ENCODE measurements at places on chromosomes 3 and 15.

- no peak for DNase-seq
Observed at GRCh38 chr15:25967116-25967515, 104.0 kb upstream of the ATP10A start.

GRCh38 chr3:141039589-141039988 is 11.6 kb upstream of the SPSB4 start:
- no peak for DNase-seq

DNA sequence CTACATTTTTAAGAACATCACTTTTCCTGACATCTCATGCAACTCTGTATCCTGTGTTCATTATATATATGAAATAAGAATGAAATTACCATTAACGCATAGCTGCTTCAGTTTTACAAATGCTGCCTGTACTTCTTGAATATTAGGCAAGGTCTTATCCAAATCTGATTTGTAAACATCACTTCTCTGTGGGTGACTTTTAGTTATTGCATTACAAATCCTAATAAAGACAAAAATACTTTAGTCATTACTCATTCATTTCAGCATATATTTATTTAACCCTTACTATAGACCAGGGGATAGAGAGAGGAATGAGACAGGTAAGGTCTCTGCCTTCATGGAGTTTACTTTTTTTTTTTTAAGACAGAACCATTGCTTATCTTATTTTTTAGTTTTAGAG is 36.8 kb downstream of the MTMR10 start:
- DNase-seq: peak; percentile 22

- no peak for DNase-seq
Observed at GRCh38 chr3:43629257-43629656, 7.4 kb upstream of the ANO10 start.

DNA sequence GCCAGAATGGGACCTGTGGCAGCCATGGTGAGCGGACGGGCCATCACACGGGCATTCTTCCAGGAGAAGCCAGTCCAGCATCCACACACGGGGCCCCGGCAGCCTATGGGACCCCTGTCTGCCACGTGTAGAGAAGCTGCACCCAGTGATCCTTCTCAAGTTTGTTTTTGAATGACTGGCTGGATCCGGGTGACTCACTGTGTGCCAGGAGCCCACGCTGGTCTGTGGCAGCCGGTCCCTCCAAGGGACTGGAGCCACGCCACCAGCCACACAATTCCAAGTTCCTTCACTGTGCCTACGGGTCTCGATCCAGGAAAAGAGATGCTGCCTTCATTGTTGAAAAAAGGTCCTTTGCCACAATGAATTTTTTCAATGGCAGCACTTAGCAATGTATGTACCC is 58.1 kb downstream of the ATP10A start:
- DNase-seq: no peak

DNA sequence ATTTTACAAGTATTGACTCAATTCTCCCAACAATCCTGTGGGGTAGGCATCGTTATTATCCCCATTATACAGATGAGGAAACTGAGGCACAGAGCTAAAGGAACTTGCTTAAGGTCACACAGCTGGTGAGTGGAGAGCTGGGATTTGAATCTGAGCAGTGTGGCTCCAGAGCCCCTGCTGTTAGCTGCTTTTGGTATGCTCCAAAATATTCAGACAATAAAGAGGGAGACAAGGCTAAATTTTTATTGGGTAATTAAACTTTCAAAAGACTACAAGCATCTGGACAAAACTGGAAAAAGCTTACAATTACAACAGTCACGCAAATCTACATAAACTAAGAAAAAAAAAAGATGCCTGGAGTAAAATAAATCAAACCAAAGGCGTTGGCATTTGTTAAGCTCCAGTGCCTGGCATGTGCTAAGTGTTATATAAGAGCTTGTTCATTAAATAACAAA is 27.7 kb downstream of the CCDC13 start:
- DNase-seq: no peak

DNA sequence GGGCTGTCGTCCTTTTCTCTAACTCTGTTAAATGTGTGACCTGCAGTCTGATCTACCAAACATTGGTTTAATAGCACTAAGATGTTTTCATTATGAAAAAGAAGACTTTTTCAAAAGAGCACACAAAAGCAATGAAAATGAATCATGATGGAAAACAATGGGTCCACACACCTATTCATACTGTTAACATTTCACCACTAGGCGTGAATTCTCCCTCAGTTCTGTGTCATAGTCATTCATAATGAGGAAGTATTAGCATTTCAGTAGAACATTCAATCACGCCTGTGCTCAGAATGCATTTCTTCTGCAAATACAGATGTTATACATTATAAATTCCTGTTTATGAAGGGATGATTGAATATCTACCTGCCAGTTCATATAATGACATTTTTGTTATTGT is 35.9 kb downstream of the EIF4E3 start:
- DNase-seq: no peak

- no peak for DNase-seq
Observed at GRCh38 chr3:169871129-169871886, 1.6 kb upstream of the LRRC31 start.

GRCh38 chr15:90718232-90718631 is 1.1 kb downstream of the BLM start:
- DNase-seq: no peak

GRCh38 chr3:32743934-32744333 is 58.9 kb downstream of the CNOT10 start:
- peak; percentile 66 for DNase-seq

DNA sequence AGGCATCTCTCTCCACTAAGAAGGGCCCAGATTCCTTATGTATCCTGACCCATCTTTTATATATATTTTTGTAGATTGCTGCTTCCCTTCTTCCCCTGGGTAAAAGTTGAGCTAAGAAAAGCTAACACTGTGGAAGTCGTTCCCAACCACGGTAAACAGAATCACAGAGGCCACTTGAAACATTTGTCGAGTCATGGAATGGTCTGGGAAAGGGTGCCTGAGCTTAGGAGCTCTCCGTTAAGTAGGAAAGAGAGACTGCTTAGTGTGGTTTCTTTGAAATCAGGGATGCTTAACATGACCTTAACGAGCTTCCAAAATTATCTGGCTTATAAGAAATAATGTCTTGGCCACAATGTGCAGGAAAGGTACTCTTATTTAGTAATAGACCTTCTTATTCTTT is 45.6 kb downstream of the ARNT2 start:
- DNase-seq: no peak

DNA sequence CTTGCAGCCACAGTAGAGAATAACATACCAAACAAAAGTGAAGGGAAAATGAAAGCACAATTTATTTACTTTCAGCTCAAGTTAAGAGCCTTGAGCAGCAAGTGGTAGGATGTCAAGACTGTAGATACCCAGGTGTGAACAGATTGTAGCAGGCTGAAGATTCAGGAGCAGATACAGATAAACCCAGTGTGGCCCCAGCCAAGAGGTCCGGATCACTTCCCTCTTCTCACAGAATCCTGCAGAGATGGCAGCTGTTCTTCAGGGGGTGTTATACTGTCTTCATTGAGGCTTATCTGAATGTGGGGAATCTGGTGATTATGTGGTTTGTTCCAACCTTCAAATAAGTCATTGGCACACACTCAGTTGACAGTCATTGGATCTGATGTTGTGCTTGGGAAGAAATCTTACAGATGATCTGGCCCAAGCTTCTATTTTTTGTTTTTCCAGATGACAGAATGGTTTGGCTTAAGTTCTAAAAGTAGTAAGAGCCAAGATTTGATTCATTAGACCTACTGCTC is 2.2 kb downstream of the STARD9 start:
- DNase-seq: peak; percentile 93

- no peak for DNase-seq
Observed at GRCh38 chr3:46300461-46300789, 53.5 kb upstream of the CCR2 start.

DNA sequence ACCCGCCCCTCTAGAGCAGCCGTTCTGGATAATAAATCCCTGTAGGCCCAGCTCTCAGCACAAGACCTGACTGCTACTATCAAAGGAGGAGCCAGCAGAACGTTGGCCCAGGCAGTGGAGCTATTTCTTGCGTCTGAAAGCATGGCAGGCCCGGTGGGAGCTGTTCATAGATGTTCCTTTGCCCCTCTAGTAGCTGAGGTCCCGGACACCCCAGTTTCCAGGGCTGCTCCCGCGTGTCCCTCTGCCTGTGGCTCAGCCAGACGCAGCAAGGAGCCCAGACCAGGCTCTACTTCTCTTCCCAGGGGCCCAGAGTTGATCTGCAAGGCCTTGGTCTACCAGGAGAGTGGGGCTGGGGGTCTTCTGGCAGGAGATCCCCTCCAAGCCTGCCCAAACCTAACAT is 76.1 kb downstream of the FAM174B start:
- no peak for DNase-seq

DNA sequence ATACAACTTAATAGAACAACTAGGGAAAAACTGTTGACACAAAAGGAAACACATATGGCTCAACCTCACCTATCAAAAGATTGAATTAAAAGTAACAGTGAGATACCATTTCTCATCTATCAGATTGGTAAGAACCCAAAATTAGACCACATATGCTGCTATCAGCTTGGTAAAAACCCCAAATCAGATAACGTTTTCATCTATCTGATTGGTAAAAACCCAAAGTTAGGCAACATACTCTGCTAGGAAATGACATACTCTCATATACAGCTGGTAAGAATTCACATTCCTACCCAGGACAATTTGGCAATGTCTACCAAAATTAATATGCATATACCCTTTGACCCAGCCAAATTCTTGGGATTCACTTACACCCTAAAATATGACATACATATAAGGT is 26.3 kb downstream of the NRG4 start:
- peak; percentile 11 for DNase-seq

GRCh38 chr3:16318176-16318575 is 53.2 kb downstream of the OXNAD1 start:
- DNase-seq: peak; percentile 46

DNA sequence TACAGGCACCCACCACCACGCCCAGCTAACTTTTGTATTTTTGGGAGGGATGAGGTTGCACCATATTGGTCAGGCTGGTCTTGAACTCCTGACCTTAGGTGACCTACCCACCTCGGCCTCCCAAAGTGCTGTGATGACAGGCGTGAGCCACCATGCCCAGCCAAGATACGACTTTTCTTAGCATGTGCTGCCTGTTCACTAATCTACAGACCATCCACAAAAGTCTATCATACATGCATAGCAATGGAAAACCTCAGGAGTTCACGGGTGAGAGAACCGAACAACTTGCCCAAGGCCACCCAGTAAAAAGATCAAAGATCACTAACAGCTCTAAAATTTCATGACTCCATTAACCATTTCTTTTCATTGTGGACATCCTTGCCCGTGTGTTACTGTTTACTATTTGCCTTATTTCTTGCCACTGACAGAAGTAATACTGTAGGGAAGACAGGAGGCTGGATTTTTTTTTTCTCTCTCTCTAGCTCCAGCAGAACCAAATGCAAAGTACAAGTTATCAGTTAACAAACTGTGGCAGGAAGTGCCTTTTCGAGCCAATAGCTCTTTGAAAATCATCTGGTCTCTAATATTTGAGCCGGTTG is 92.3 kb downstream of the FOXP1 start:
- DNase-seq: no peak

DNA sequence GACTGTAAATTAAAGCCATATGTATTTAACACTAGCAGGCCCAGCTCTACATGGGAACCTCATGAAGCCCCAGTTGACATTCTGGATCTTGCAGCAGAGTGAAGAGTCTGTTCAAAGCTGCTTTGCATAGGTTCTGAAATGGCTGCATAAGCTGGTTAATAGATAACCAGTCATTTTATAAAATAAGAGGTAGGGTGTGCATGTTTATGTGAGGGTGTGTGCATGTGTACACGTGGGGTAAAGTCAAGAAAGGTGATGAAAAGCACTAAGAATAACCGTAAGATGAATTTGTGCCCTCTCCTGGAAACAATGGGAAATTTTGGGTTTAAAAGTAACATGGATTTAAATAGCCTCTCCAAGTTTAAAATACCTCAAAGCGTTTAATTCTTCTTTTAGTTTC is 33.0 kb downstream of the PAQR9 start:
- peak; percentile 47 for DNase-seq

DNA sequence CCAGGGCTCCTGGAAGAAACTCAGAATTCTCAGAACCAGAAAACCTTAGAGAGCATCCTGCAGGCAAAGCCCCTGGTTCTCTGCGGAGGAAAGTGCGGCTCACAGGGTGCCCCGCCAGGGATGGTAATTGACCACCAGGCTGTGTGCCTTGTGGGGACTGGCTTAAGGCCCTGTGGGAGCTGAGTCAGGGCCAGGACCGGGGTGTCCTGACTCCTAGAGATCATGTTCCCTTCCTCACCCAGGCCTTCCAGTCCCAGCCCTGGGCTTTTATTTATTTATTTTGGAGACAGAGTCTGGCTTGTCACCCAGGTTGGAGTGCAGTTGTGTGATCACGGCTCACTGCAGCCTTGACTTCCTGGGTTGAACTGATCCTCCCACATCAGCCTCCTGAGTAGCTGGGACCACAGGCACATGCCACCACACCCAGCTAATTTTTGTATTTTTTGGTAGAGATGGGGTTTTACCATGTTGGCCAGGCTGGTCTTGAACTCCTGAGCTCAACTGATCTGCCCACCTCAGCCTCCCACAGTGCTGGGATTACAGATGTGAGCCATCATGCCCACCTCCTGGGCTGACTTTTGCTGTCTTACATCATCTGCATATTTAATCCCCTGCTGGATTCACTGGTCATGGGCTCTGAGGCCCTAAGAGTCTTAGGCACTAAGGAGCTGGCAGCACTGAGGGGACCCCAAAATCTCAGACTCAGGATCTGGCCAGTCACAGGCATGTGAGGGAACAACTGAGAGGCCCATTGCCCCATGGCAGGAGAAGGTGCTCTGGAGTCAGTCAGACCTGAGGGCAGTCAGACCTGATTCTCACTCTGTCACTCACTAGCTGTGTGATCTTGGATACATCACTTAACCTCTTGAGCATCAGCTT is 20.4 kb upstream of the LAMP3 start:
- no peak for DNase-seq

GRCh38 chr3:72035606-72036005 is 250.7 kb upstream of the PROK2 start:
- no peak for DNase-seq

DNA sequence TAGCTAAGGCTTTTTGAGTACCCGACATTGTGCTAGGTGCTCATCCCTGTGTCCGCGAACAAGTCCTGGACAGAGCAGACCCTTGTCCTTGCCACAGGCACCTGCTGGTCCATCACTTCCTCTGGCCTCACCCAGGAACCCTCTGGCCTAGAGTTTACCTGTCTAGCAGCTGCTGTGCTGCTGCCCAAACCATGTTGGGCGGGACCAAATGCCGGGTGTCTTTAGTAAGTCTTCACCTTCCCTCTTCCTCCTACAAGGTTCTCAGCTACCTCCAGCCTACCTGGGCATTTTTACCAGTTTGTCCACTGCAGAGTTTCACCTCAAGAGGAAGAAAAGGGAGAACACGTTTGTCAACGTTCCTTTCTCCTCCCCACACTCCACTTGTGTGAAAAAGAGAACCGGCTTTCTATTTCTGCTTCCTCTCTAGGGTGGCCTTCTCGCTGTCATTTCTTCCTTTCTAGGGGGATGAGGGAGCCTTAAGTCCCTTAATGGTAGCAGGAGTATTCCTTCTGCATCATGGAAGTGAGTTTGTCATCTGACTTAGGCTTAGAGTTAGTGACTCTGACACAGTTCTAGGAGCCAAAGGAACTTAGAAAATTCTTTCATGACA is 80.4 kb upstream of the GCNT3 start:
- no peak for DNase-seq

Measured in fibroblast of the aortic adventitia (primary cell).